ENCODE measurements at places on chromosomes 7 and 10.

- no peak for DNase-seq
Observed at GRCh38 chr10:7534480-7534852, 123.6 kb upstream of the SFMBT2 start.

DNA sequence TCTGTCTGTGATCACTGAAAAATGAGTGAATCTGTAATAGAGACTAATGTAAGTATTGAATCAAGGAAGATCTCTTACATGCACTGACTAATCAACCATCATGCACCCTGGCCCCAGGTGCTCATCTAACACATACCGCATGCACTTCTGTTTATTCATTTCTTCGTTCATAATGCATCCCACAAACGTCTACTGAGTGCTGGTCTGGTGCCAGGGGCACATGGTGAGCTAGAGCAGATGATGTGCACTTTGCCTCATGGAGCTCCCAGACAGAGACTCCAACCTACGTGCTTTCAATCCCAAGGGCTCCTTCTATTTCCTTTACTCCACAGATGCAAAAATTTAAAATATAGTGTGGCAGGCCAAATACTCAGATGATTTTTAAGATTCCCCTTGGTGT lies 10.7 kb downstream of the C10orf90 start:
- DNase-seq = no peak

DNA sequence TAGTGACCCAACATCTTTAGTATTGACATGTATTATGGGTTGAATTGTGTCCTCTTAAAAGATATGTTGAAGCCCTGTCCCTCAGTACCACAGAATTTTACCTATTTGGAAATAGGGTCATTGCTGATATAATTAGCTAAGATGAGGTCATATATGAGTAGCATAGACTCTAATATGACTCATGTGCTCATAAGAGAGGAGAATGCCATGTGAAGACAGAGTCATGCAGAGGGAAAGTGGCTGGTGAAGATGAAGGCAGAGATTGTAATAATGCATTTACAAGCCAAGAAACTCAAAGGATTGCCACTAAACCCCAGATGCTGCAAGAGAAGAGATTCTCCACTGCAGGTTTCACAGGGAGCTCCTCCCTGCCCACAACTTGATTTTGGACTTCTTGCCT lies 496.4 kb downstream of the KIF20B start:
- no peak for DNase-seq

DNA sequence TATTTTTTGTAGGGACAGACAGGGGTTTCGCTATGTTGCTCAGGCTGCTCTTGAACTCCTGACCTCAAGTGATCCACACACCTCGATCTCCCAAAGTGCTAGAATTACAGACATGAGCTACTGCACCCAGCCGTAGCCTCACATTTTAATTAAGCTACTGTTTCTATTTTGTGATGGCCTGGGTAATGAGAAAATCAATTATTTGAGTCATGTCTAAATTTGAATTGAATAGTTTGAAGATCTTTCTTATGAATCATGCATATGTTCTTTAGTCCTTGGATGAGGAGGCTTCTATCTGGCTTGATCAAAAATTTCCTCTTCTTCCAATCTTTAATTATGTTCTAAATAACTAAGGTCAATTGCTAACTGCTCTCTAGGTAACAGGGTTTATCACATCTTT lies 175.0 kb downstream of the REEP3 start:
- DNase-seq = no peak

- DNase-seq = no peak
Observed at GRCh38 chr10:7610651-7611389, 55.9 kb downstream of the ITIH5 start.

DNA sequence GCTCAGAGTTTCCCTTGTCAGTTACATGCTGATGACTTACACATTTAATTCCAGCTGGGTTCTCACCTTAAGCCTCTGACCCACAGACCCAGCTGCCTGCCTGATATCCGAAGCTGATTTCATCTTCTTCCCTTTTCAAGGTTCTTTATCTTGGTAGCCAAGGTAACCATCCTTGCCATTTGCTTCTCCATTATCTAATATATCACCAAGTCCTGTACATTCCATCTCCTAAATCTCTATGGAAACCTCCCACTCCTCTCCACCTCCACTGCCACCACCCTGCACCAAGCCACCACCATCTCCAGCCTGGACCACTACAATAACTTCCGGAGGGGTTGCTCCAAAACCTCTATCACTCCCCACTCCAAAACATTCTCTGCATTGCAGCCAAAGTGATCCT lies 19.9 kb downstream of the SCRN1 start:
- DNase-seq = no peak

DNA sequence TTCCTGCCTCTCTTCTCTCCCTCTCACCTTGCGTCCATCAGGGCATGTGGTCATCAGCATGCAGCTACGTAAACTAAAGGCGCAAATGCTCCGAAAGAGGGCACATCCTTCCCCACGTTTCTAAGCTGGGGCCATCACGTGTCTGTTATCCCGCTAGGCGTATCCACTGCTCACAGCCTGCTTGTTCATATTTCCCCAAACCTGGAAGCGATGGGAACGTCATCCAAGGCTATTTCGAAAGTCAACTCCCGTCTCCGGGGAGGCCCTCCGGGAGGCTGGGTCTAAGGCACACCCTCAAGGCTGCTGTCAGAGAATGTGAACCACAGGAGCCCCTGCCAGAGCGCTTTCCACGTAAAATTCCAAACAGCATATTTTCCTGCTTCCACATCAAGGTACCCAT lies 199.2 kb downstream of the DIP2C start:
- DNase-seq = no peak

- DNase-seq = no peak
Observed at GRCh38 chr10:36345175-36345533, 703.1 kb upstream of the FZD8 start.

DNA sequence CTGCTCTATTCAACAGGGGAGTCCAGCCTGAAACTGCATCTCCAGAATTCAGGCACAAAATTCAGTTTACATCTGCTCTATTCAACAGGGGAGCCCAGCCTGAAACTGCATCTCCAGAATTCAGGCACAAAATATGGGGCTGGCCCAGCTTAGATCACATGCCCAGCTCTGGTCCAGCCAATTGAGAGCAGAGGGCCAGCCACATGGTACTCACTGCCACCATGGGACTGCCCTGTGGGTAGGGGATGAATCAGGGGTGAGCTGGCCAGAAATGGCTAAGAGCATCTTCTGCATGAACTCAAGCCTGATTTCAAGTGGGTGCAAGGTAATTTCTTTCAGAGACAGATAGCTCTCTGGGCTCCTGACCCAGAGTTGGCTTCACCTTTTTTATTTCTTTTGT lies 156.6 kb upstream of the LYZL2 start:
- DNase-seq = no peak

DNA sequence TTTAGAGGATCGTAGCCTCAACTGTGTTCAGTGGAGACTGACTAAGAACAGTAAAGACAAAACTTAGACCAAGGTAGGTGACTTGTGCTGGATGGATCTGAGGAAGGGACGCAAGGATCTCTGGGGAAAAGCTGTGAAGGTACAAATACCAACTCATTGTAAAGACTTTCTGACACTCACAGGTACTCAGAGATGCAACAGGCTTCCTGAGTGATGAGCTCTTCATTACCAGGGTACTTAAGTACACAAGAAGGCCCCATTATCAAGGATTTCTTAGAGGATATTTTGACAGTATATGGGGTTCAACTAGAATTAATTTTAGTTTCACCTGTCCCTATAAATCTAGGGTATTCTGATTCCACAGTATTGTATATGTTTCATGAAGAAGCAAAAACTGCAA lies 440.7 kb downstream of the PLXDC2 start:
- no peak for DNase-seq

- no peak for DNase-seq
Observed at GRCh38 chr10:29446327-29446726, 157.5 kb downstream of the LYZL1 start.

All from stimulated activated CD4-positive, alpha-beta T cell treated with anti-CD3 and anti-CD28 coated beads, Interleukin-1b, Interleukin-23, amount 100 ng/mL, for 1 hour (primary cell).